ENCODE measurements at places on chromosomes 5 and 9. TPM values are rescaled to one million over a fixed set of nuclear protein-coding genes. Genes with fewer than 3 reads are reported as not detected.

- no peak for DNase-seq
Observed at GRCh38 chr9:115601434-115601833, 483.5 kb upstream of the TNC start.

The OBP2B gene
- not detected for total RNA-seq

DNA sequence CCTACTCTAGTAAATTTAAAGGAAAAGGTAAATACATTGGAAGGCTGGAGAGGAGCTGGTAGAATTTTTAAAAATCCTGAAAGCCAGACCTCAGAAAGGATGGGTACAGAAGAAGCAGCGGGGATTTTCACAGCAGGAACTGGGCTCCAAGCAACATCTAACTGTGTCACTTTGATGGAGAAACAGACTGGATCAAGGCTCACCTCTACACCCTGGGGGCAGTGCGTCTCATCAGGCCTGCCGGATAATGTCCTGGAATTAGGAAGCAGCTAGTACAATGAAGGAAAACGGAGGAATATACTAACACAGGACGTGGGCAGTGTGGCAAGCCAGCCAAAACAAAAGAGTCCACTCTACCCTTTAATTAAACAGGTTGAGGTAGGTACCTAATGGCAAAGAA is 463.6 kb downstream of the TAF11L14 start:
- DNase-seq: no peak

DNA sequence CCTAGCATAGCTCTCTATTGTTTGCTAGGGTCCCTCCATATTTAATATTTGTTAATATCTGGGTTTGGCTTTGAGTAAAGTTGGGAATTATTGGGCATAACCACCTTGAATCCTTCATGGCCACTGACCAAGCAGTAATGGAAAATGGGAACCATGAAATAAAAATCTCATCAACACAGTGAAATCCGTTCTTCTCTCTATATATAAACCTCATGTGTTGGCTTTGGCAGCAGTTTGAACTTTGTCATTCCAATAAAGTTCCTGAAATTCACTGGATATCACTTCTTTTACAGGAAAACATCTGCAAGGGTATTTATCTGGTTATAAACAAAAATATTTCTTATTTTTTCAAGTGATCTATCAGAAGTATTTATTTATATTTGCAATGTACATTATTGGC is 93.0 kb upstream of the MPDZ start:
- no peak for DNase-seq
